ENCODE measurements at places on chromosomes 11 and 22.

DNA sequence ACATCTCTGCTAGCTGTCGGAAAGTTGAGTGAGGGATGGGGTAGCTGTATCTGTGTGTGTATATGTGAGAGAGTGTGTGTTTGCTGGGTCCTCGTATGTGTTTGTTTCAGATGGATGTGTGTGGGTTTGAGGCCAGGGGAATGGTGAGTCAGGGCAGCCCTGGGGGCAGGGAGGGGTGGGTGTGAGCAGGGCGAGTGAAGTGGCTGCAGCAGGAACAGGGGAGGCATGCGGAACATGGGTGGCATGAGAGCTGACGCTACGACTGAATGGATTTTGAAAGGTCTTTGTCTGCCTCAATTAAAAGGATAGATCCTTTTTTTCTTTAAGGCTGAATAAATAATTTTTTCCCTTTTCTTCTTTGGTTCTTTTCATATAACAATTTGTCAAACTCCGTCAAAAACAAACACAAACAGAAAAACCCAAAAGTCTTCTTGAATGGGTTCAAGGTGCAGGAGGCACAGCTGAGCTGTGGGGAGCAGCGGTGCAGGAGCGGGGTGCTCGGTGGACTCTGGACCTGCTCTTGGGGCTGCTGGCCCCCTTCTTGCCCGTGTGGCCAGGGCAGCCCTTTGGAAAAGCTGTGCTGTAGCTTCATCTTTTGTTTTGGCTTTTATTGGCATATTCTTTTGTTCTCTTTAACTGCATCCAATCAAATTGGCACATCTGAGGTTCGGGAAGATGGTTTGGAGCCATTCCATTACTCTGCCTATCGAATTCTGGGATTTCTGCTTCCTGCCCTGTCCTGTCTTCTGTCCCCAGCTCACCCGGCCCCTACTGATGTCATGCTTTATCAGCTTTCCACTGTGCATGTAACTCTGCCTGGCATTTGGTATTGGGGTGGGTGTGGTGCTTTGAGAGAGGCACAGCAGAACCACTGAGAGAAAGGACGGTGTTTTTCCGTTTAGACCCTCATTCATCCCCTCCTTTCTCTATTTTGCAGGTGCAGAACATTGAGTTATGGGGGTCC lies 80.1 kb downstream of the ADAMTS15 start:
- no peak for DNase-seq

- no peak for DNase-seq
Measured at GRCh38 chr11:131686836-131687235, 316.4 kb downstream of the NTM start.

- DNase-seq = no peak
Measured at GRCh38 chr11:47130543-47130942, 46.1 kb downstream of the ARFGAP2 start.

GRCh38 chr11:103648670-103649400 lies 387.6 kb upstream of the DDI1 start:
- no peak for DNase-seq

DNA sequence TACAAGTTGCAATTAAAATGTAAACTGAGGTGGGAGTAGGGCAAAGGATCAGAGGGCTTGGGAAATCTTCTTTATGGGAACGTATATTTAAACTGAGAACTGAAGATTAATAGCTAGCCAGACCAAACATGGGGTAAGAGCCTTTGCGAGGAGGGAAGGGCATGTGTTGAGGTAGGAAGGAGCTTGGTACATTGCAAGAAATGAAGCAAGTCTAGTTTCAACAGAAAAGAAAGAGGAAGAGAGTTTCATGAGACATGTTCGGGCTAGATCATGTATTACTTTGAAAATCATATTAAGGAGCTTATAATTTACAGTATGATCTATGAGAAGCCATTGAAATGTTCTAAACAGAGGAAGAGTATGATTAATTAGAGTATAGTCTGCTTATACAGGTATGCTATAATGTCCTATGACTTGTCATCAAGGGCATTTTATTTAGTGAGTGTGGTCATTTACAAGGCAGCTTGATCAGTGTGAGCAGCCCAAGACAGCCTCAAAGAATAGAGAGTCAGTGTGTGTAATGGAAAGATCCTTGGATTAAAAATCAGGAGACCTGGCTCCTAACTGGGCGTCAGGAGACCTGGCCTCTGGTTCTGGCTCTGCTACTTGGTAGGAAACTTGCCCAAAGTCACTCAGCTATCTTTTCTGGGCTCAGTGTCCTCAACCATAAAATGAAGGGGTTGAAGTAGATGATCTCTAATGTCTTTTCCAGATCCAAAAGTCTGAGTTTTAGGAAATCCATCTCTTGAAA lies 10.9 kb downstream of the GAS2 start:
- no peak for DNase-seq

DNA sequence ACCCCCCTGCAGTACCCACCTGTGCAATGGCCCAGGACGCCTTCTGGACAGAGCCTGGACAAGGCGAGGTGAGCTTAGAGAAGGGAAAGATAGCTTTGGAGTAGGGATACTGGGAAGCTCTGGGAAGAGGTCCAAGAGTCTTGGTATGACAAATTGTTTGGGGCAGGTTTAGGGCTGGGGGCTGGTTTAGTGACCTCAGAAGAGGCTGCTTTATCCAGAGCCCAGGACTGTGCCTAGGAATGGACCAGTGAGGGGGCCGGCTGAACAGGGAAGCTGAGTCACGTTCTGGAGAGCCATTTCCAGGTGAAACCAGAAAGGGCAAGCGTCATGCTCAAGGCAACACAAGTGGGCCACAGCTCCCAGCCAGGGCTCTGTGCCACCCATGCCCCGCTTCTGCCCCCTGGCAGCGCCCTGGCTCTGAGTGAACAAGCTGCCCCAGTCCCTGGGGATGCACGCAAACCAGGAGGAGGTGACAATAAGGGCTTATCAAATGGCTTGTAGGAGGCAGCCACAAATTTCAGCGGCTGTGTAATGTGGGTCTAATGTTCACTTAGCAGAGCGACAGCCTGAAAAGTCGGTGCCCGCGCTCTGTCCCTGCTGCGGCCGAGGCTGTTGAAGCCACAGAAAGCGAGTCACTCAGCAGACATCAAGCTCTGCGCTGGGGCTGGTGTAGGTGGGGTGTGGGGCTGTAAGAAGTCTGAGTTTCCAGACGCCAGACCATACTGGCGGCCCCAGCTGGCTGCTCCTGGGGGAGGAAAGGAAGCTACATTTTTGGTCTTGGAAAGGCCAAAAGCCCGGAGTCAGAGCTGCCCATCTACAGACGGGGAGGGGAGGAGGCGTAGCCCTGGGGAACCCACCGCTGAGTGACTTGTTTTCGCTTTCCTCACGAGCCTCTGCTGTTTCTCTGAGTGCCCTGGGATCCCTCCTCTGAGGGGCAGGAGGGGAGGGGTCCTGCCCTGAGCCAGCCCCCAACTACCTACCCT lies 18.3 kb upstream of the SYT7 start:
- no peak for DNase-seq

- no peak for DNase-seq
Measured at GRCh38 chr11:76838678-76839068, 22.0 kb upstream of the ACER3 start.

DNA sequence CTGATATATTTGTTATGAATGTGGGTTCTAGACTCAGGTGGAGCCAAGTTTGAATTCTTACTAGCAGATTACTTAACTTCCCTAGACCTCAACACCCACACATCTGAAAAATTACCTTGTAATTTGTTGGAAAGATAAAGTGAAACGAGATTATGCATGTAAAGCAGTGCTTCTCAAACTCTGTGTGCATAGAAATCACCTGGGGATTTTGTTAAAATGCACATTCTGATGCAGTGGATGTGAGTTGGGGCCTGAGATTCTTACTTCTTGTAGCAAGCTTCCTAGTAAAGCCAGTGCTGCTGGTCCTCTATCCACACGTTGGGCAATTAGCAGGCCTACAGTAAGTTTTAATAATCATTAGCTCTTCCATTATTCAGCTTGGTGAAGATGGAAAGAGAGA lies 15.1 kb upstream of the CEP295 start:
- no peak for DNase-seq

GRCh38 chr11:132472411-132473172 lies 1059.7 kb downstream of the OPCML start:
- DNase-seq = no peak

DNA sequence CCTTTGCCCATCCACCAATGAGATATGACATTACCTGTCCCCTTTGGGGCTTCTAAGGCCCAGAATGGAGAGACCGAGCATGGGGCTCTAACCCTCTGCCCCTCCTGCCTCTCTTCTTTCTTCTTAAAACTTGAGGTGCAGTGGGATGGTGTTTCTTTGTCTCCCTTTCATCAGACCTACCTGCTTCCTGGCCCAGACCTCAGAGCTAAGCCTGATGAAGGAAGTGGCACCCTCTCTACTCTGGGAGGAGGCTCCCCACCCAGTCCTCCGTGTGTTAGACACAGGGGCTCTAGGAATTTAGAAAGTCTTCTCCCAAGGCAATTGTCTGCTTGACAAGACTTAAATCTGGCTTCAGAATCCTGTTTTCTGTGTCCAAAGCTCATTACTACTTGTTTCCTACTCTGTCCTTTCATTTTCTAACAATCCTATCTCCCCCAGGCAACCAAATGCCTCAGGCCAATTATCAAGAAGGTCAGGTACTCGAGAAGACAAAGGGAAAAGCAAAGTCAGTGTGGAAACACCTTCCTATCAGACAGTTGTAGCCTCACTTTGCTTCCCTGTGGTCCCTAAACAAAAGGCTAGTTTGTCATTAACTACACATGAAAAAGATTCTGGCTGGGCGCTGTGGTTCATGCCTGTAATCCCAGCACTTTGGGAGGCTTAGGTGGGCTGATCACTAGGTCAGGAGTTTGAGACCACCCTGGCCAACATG lies 20.3 kb upstream of the PARVA start:
- no peak for DNase-seq

GRCh38 chr11:32079553-32079952 lies 11.3 kb upstream of the RCN1 start:
- DNase-seq = no peak

DNA sequence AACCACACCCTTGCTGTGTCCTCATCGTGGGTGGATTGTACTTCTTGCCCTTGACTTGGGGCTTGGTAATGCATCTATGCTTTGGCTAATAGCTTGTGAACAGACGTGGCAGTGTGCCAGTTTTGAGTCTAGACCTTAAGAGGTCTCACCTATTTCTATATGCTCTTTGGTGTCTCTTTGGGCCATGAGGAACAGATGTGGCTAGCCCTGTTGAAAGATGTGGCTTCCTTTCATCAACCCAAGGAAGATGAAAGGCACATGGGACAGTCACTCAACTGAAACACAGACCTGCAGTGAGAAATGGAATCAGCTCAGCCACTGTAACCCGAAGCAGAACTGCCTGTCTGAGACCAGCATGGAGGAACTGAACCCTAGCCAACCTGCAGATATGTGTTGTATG lies 7.9 kb upstream of the NELL1 start:
- no peak for DNase-seq

- no peak for DNase-seq
Measured at GRCh38 chr11:5007561-5007960, 12.9 kb downstream of the OR51L1 start.

DNA sequence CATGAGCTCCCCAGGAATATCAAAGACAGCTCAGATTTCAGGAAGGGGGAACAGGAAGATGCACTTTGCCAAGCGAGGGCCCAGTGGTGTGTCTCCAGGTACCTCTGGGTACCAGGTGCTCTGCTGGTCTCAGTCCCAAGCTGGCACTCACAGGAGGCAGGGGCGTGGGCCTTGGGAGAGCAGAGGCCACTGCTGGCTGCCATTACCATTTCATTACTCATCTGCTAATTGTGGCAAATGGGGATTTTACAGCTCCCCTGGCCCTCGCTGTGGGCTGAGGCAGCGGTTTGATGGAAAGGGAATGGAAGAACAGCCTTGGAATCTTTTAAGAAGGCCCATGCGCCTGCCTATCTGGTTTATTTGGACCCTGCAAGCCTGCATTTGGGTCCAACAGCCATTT lies 192.0 kb upstream of the NAV2 start:
- DNase-seq = no peak

GRCh38 chr11:134474070-134474860 lies 62.2 kb upstream of the B3GAT1 start:
- DNase-seq = no peak

DNA sequence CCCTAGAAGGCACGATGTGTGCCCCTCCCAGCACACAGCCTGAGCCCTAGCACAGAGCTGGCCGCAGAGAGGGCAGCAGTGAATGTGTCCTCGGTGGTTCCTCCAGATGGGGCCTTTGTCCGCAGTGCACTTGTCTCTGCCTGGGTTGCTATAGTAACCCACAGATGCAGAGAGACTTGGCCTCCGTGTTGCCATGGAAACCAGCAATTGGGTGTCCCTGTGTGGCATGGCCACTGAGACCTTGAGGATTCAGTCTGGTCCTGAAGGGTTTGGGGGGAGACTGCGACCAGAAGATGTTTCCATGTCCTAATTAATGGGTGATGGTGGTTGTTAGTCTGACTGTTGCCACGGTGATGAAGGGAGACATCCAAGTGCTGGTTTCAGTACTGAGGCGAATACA lies 42.6 kb upstream of the TUB start:
- no peak for DNase-seq

- no peak for DNase-seq
Measured at GRCh38 chr22:36546092-36546804, 17.3 kb upstream of the EIF3D start.

DNA sequence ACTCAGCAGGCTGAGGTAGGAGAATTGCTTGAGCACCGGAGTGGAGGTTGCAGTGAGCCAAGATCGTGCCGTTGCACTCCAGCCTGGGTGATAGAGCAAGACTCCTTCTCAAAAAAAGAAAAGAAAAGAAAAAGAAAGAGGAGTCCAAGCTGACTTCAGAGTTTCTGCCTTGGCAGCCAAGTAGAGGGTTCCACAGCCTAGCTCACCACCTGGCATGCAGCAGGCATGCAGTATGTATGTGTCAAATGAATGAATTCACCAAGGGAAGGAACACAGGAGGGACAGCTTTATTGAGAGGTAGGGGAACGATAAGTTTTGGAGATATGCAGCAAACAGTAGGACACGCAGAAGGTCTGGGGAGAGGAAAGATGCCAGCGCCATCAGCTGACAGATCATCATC lies 230.4 kb downstream of the BUD13 start:
- DNase-seq = no peak

- DNase-seq = no peak
Measured at GRCh38 chr11:78187366-78188285, 800 bp downstream of the KCTD21 start.

DNA sequence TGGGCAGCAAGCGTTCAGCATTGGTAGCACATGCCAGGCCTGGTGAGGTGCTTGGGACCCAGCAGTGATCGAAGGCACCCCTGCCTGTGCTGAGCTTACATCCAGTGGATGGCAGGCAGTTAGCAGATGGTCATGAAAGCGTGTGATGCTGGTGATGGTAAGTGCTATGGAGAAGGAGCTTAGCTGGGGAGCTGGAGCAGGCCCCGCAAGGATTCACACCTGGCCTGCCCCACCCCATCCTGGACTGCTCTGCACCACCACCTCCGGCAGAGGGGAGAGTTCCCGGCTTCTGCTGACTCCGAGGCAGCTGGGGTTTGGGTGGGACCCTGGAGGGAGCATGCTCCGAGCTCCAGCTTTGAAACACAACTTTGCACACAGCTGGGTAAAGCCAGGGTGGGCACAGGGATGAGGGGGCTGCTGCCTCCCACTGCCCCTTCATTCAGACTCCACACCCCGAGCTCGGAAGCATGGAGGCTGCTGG lies 16.2 kb downstream of the MPPED1 start:
- no peak for DNase-seq
